Activated T-helper 1 cell treated with anti-CD3 and anti-CD28 coated beads, Interleukin-2, amount 50 U/mL, for 16 hours (primary cell): ENCODE measurements at places on chromosomes 6 and 20.

- no peak for DNase-seq
Measured at GRCh38 chr20:62064770-62065673, 659 bp downstream of the TAF4 start.

DNA sequence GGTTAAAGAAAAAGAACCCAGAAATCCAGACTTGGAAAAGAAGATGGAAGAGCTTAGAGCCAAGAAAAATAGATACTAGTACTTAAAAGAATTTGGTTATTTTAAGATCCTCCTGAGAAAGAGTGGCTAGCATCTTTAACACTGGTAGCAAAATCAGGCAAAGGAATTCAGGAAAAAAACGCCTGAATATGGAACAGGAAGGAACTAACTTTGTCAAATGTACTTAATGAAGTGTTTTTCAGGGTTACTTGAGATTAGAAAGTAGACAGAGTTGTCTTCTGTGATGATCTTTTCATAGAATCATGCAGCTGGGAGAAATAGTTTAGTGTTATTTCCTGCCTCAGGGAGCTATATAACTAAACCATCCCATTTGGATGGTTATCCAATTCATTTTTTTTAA lies 50.8 kb upstream of the SASH1 start:
- no peak for DNase-seq

DNA sequence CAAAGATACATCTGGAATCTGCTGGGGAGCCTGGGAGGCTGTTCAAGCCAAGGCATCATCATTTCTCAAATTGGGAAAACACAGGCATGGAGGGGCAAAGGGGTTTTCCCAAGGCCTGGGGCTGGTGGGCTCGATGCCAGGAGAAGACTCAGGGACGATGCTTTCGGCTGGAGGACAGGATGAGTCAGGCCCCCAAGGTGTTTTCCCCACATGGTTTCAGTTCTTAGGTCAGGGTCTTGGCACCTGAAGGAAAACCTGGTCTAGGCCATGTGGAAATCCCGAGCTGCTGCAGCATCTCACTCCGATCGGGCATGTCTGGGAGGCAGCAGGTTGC lies 348.1 kb downstream of the CDC5L start:
- no peak for DNase-seq

DNA sequence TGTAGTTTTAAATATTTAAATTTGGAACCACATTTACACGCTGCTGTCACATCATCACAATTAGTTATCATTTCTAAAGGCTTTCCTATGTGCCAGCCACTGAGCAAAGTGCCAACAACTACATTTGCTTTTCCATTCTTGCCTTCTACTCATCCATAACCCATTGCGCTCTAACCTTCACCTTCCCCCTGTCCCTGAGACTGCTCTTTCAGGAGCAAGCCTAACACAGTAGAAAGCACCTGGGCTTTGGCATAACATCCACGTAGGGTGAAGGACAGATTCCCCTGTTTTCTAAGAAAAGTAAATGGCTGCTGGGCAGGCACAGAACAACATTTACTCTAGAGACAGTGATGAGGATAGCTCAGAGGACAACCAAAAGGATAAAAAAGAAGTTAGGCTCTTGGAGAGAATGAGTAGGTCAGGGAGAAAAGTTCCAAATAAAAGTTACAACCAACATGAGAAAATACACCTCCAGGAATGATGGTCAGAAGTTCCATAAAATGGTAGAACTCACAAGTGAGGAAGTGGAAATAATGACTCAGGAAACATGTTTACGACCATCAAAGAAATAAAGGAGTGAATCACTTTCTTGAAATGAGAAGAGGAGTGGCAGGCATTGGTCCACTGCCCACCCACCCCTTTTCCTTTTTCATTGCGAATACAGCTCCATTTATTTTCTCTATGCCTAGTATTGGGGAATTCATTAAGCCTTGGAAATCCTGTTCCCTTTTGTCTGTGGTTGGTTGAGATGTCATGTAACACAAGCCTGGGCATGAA lies 77.2 kb downstream of the PFDN4 start:
- no peak for DNase-seq

DNA sequence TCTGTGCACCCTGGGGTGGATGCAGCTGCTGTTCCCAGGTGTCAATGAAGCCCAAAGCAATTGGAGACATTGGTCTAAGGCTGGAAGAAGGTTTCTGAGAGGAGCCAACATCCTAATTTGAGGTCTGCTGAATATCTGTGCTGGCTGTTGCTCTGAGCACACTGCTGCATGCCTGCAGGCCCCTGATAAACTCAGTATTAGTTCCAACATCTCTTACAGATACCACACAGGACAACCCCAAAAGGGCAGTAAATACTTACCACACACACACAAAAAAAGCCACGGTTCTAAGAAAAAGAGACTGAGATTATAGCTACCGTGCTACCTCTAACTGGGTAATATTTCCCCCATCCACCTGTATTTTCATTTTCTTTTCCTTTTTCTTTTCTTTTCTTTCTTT lies 164.3 kb upstream of the SOX4 start:
- no peak for DNase-seq
